ENCODE measurements at places on chromosomes 2 and 18.

GRCh38 chr2:175631245-175631623 is 370.8 kb downstream of the LNPK start:
- DNase-seq: no peak

- no peak for DNase-seq
Observed at GRCh38 chr2:102138331-102138730, 4.2 kb upstream of the IL1R1 start.

DNA sequence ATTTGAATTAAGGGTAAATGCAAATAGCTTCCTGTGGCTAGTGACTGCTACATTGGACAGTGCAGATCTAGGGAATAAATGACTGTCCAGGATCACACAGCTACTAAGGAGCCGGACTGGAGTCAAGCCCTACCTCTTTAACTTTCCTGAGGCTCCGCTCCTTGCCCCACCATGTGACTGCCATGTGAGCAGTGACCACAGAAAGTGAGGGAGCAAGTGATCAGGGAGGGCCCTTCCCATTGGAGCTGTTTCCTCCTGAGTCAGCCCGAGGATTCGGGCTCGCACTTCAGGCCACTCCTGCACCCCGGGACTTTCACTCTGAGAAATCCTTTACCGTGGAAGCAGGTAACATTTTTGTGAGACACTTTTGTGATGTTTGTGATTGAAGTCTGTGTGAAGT is 198.0 kb downstream of the ANKRD30B start:
- DNase-seq: no peak

DNA sequence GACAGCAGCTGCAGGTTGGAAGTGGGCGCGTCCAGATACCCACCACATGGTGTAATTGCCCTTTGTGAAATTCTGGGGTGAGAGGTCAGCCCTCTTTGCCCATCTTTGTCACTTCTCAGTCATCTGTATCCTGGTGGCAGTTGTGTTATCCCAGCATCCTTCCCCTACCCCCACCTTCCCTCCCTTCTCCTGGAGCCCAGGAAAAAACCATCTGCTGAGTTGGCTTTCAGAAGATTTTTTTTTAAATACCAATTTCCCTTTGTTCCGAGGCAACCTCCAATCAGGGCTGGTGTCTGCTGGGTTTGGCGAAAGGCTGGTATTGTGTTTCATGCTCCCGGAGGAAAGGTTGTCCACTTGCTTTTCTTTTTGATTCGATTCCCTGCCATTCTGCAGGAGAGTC is 35.2 kb downstream of the SETBP1 start:
- DNase-seq: no peak

DNA sequence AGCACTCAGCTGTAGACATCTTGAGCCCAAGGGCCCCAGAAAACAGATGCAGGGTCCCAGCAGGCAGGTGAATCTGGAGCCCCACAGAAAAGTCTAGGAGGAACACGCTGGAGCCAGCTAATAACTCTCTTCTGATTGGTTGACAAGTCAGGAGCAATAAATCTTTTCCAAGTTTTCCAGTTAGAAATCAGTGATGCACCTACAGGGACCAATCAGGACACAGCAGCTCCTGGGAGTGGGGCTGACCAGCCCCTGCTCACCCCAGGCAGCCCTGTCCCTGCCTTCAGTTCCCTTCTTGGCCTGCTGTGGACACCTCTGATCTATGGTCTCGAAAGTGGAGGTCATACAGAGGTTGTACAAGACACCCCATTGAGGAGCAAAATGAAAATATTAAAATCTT is 75.7 kb downstream of the KCNF1 start:
- DNase-seq: no peak

DNA sequence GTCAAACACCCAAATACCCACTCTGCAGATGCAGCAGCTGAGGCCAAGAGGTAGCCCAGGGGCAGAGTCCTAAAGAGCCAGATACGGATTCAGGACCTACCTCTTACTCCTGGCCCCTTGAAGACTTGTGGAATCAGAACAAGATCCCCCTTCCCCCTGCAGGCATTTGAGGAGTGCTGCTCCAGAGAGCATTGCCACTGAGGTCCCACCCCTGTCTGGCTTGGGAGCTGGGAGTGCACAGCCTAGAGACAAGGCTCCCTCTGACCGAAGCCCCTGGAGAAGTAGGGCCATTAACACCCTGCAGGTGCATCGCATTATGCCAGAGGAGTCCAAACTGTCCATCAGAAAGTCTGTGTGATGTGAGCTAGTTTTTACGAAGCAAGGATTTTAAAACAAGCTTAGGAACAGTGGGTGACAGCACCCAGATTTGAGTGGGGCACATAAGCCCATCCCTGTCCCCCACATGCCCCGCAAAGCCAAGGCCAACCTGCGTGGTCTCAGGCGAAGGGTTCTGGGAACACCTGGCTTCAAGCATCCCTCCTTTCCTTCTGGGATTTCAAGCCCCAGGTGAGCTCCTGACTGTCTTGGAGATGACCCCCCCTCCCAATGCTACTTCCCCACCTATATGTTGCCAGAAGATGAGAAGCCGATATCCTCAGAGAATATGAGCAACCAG is 48.4 kb downstream of the MTERF4 start:
- DNase-seq: no peak
